ENCODE measurements at places on chromosomes 13 and 19.

DNA sequence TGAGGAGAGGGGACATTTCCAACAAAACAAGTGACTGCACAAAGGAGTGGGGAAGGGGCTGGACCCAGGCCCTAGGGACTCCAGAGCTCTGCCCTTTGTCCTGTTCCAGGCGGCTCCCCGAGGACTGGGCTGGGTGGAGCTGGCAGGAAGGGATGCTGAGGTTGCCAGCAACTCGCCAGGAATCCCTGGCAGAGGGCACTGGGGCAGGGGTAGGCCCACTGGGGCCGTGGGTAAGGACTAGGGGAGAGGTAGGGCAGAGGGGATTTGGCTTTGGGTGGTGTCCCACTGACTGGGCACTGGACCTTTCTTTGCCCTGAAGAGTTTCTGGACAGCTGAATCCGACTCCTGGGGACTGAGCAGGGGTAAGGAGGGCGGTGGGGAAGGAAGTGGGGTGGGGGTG lies 7.9 kb downstream of the LIPE start:
- DNase-seq, result no peak

DNA sequence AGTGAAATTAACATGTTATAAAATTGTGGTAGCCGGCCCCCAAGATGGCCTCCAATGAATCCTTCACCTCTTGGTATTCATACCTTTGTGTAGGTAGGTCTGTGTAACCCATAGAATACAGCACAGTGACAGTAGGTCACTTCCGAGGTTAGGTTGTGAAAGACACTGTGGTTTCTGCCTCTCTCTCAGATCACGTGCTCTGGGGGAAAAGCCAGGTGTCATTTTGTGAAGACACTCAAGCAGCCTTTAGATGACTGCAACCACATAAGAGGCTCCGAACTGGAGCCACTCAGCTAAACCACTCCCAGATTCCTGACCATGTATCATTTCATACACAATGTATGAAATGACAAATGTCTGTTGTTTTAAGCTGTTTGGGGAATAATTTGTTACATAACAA lies 9.8 kb upstream of the USPL1 start:
- DNase-seq, result no peak

GRCh38 chr13:110132225-110132982 lies 174.6 kb downstream of the COL4A1 start:
- DNase-seq, result no peak

DNA sequence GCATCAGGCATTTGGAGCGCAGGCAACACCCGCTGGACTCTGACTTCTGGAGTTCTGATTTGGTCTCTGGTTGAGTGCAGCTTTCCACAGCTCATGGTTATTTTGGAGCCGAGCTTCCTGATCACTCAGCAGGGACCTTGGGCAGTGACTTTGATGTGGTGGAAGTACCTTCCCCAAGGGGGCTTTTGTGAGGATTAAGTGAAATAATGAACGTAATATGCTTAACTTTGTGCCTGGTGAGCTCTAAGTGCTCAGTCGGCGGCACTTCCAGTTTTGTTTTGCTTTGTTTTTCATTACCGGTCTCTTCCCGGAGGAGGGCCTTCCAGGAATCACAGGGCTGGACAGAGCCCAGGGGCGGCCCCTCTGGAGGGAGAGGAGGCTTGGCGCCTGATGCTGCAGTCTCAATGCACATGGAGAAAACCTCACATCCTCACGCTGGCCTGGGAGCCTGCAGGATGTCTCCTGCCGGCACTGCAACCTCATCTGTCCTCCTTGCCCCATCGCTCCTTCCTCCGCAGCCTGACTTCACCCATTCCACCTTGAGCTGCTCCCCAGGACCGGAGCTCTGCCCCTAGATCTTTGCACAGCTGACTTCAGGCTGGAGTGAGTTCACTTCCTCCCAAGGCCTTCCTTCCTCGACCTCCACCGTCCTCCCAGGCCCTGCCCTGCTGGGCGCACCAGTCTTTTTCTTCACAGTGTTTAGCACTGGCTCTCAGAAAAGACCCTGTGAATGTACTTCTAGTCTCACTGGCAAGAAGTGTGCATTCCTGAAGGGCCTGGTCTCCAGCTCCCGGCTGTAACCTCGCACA lies 1.5 kb downstream of the PLEKHF1 start:
- peak; percentile 81 for DNase-seq

Measured in hepatic stellate cell (primary cell).